ENCODE measurements at places on chromosomes 3 and 15.

GRCh38 chr3:177646749-177647148, 449.5 kb upstream of the TBL1XR1 start:
- DNase-seq, result no peak

DNA sequence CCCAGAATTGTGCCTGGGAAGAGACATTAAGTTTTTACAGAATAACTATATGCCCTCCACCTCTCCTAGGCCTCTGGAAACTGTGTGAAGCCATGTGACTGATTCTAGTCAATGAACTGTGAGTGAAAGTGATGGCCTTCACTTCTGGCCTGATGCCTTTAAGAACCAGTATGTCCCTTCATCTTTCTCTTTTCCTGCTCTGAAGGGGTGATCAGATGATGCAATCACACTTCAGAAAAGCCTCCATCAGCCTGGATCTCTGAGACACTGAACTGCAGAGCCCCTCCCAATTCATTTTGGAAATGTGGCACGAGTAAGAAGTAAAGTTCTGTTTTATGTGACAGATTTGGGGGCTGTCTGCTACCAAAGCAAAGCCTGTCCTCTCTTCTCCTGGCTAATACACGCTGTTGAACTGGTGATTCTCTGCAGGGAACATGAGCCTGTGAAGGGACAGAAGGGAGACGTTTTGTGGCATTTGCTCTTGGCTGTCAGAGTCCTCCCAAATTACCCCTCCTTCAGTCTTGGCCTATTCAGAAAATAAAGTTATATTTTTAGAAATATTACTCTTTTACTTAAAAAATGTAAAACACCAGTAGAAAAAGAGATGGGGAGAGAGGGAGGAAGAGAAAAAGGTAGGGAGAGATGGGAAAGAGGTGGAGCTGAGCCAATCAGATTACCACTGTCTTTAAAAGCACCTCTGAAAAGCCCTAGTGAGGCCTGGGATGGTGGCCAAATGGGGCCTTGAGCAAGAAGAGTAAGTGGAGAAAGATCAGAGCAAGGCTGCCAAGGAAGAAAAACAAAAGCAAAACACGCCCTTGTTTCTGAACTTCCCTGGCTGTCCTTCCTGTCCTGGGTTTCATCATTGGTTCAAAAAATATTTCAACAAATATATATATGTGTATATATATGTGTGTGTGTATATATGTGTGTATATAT, 40.9 kb upstream of the RYK start:
- peak; percentile 71 for DNase-seq

GRCh38 chr15:74754593-74755215, 6.1 kb downstream of the CYP1A2 start:
- DNase-seq, result no peak

DNA sequence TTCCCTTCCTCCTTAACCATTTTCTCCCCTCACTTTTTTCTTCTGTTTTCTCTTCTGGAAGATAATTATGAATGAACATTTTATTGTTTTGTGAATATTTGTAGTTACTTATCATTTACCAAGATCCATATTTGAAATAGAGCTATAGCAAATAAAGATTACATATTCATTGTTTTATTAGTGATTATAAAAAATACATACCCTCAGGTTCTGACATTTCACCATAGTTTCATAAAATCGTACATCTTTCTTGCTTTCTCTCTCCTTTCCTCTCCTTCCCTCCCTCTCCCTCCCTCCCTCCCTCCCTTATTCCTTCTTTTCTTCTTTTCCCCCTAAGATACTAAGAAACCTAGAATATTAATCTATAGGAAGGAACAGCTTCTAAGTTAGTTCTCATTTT, 410.9 kb upstream of the GOLIM4 start:
- no peak for DNase-seq

Data from myocyte (in vitro differentiated cells).